ENCODE measurements at places on chromosomes 6 and 20. TPM values are rescaled to one million over a fixed set of nuclear protein-coding genes. Genes with fewer than 3 reads are reported as not detected.

DNA sequence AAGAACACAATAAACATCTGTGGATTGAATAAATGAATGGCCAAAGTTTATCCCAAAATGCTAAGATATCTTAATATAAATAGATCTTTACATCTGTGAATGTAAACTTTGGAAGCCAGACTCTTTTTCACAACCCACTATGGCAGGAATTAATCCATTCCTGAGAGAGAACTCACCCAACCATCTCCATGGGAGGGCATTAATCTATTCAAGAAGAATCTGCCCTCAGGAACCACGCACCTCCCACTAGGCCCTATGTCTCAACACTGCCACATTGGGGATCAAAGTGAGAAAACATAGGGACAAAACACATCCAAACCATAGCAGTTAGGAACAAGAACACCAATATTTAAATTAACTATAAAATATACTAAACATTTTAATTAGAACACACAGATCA lies 3.4 kb downstream of the UBE3D start:
- no peak for DNase-seq

The ZKSCAN3 gene
- 4.7 TPM for total RNA-seq

The FAM83B gene
- total RNA-seq = 3.3 TPM

The CST2 gene
- total RNA-seq = not detected

The PLEKHG1 gene
- total RNA-seq = 7.6 TPM

DNA sequence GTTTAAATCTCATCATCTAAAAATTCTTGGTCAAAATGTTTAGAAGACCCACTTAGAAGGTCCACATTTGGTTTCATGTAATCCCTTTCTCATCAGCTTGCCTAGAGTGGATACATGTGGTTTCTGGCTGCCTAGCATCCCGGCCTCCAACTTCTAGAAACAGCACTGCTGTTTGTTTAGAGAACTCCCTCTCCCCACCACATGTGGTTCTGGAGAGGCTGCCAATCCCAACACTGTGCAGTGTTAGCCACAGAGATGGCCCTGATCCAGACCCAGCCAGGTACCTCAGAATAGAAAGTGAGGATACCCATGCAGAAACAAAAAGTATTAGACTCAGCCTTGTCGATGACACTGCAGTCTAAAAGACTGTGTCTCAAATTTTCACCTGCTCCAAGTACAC lies 241.8 kb downstream of the BCKDHB start:
- DNase-seq = peak; percentile 40

GRCh38 chr6:154197196-154197860 lies 158.3 kb downstream of the OPRM1 start:
- DNase-seq = no peak

DNA sequence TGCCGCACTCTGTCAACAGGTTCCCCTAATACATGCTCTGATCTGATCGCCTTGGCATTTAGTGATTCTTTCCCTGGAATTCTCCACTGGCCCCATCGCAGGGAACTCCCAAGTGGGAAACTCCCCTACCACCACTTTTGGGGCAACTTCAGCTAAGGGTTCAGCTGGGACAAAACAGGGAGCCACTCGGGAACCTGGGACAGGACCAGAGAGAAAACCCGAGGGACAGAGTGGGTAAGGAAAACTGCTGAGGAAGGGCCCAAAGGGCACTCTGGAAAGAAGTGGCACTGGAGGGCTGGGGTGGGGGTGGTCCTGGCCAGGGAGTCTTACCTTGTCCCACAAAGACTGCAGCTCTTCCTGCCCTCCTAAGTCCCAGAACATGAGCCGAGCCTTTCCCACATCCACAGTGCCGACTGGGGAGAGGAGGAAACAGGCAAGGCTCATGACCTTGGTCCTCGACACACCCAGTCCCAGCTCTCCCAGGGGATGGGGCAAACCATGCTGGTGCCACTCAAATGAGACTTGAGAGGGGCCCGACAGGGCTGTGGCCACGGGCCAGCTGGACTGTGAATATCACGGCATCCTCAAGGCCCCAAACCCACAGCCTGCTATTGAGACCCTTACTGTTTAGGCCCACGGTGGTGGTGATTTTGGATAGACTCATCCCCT lies 1.6 kb downstream of the ARFRP1 start:
- peak; percentile 30 for DNase-seq
